ENCODE measurements at places on chromosomes 13 and 19. TPM values are rescaled to one million over a fixed set of nuclear protein-coding genes. Genes with fewer than 3 reads are reported as not detected.

DNA sequence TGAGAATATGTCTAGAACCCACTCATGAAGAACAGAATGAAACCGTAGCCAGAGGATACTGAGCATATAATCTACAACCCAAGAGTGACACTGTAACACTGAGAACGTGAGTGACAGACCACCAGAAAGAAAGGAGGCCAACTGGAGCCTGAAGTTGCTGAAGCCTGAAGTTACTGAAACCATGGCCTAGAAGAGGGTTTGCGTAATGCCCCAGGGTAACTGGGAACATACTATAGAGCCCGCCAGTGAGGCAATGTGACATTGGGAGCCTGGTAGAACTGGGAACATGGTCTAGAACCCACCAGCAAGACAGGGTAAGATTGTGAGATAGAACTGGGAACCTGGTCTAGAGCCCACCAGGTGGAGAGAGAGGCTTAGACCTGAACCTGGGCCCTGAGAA lies 15.5 kb upstream of the TNFSF14 start:
- no peak for DNase-seq
- peaks cover 10% of the 10 kb centered on the region for H3K4me1 ChIP-seq
- H3K4me3 ChIP-seq, result no peak overlapping the region

The SLC25A41 gene
- total RNA-seq, result not detected

DNA sequence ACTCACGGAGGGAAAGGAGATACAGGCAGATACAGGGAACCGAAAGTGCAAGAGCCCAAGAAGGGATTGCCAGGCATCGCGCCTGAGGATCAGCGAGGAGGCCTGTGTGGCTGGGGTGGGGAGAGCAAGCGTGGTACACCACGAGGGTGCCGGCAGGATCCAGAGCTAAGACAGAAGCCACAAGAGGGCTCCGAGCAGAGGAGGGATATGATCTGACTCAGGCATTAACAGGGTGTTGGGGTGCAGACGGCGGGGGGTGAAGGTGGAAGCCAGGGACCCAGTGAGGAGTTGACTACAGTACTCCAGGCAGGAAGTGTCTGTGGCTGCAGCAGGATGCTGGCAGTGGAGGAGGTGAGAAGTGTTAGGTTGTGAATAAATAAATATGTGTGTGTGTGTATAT lies 5.4 kb upstream of the PPP1R37 start:
- peak overlapping the region; percentile 92 for H3K27ac ChIP-seq
- peak overlapping the region; percentile 48 for H3K4me3 ChIP-seq
- peaks cover 39% of the 10 kb centered on the region for H3K36me3 ChIP-seq
- H3K4me1 ChIP-seq, result peaks cover 31% of the 10 kb centered on the region
- DNase-seq, result peak; percentile 77

DNA sequence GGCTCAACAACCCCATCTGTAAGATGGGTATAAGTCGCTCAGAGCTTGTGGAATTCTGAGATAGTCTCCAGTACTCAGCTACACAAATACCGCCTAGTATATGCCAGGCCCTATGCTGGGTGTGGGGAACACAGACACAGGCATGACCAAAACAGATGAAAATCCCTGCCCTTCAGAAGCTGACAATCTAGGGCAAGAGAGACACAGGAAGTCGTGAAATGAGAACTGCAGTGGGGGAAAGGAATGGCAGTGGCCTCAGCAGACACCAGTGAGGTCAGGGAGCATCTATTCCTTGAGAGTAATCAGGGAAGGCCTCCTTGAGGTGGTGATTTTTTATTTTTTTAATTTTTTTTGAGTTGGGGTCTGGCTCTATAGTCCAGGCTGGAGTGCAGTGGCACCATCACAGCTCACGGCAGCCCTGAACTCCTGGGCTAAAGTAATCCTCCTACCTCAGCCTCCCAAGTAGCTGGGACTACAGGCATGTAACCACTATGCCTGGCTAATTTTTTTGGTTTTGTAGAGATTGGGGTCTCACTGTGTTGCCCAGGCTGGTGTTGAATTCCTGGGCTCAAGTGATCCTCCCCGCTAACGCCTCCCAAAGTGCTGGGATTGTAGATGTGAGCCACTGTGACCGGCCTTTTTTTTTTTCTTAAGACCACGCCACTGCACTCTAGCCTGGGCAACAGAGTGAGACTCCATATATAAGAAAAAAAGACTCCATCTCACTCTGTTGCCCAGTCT lies 3.2 kb downstream of the TMIGD2 start:
- no peaks in the 10 kb centered on the region for H3K27me3 ChIP-seq
- peak overlapping the region; percentile 55 for H3K27ac ChIP-seq
- H3K4me3 ChIP-seq, result no peak overlapping the region
- DNase-seq, result no peak
- peaks cover 35% of the 10 kb centered on the region for H3K4me1 ChIP-seq

DNA sequence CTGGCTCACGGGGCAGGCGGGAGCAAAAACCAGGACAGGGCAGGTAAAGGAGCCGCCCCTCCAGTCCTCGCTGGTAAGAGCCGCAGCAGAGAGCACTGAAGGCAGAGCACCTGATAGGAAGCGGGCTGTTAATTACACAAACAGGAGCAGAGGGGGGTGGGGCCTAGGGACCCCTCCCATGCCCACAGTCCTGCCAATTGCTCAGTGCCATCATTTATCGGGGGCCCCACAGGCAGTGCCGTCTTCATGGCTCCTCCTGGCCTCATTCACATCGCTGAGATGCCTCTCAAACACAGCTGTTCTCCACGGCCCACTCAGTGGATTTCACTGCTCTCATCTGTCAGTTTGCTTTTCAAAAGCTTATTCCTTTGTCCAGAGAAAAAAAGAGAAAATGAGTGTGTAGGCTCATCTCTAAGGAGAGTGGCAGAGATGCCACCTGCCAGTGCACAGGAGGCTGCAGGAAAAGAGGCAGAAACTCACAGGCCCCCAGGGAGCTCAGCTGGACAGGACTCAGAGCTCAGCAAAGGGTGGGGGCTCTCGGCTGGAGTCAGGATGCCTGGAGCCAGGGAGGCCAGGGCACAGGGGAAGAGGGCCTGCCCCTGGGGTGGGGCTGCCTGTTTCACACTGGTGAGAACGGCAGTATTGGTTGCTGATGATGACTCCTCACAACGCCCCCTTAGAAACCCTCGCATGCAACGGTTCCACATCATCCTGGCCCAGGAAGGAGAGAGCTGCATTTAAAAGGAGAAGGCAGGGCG lies 174.6 kb downstream of the COL4A1 start:
- no peak for DNase-seq
- H3K27ac ChIP-seq, result no peak overlapping the region
- no peaks in the 10 kb centered on the region for H3K36me3 ChIP-seq
- no peak overlapping the region for H3K4me3 ChIP-seq

The PRR36 gene
- 0.20 TPM for total RNA-seq

GRCh38 chr13:64925727-64926126 lies 2304.4 kb downstream of the PCDH9 start:
- H3K27me3 ChIP-seq, result no peaks in the 10 kb centered on the region
- H3K36me3 ChIP-seq, result no peaks in the 10 kb centered on the region
- H3K27ac ChIP-seq, result no peak overlapping the region
- no peak overlapping the region for H3K4me3 ChIP-seq
- H3K4me1 ChIP-seq, result no peaks in the 10 kb centered on the region

GRCh38 chr19:51789061-51789795 lies 5.7 kb upstream of the FPR3 start:
- no peak overlapping the region for H3K27ac ChIP-seq
- no peaks in the 10 kb centered on the region for H3K4me1 ChIP-seq
- no peak overlapping the region for H3K4me3 ChIP-seq
- no peaks in the 10 kb centered on the region for H3K36me3 ChIP-seq

DNA sequence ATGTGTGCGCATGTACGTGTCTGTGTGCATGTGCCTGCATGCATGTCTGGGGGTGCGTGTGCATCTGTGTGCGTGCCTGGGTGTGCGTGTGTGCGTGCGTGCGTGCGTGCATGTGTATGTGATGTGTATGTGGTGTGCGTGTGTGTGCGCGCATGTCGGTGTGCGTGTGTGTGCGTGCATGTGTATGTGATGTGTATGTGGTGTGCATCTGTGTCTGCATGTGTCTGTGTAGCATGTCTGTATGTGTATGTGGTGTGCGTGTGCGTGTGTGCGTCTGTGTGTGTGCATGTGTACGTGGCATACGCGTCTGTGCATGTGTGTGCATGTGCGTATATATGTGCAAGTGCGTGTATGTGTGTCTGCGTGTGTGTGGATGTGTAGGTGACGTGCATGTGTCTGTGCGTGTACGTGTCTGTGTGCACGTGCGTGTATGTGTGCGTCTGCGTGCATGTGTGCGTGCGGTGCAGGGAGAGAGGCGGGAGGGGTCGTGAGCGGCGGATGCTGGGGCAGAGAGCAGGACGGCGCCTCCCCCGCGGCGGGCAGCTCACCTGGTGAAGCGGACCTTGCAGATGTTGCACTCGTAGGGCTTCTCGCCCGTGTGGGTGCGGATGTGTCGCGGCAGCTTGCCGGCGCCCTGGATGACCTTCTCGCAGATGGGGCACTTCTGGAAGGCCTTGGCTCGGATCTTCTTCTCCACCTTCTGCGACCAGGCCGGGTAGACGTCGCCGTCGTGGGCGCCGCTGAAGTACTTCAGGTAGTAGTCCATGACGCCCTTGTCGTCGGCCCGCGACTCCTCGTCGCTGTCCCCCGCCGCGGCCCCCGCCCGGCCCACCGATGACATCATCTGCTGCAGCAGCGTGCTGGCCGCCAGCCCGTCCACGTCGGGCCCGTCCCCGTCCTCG lies 13.0 kb downstream of the ZBTB7A start:
- peak overlapping the region; percentile 65 for H3K27ac ChIP-seq
- peaks cover 49% of the 10 kb centered on the region for H3K4me1 ChIP-seq
- no peak overlapping the region for H3K4me3 ChIP-seq
- DNase-seq, result no peak
- no peaks in the 10 kb centered on the region for H3K27me3 ChIP-seq

GRCh38 chr13:97142452-97142851 lies 79.7 kb upstream of the MBNL2 start:
- H3K27me3 ChIP-seq, result peaks cover 12% of the 10 kb centered on the region
- no peak overlapping the region for H3K4me3 ChIP-seq
- no peak for DNase-seq

- H3K4me3 ChIP-seq, result no peak overlapping the region
- no peaks in the 10 kb centered on the region for H3K27me3 ChIP-seq
These were observed 269.5 kb upstream of the HTR2A start for GRCh38 chr13:47166336-47166735.

The NKPD1 gene
- total RNA-seq, result 0.16 TPM

The ZGLP1 gene
- 3.2 TPM for total RNA-seq

GRCh38 chr19:33641956-33642498 lies 20.3 kb downstream of the CHST8 start:
- no peak for DNase-seq
- H3K36me3 ChIP-seq, result no peaks in the 10 kb centered on the region
- H3K27me3 ChIP-seq, result peaks cover 10% of the 10 kb centered on the region

- H3K27ac ChIP-seq, result peak within 1 kb of the TSS; percentile 95
- H3K36me3 ChIP-seq, result peaks cover 51% of the 10 kb centered on the region
- DNase-seq, result peak; percentile 88
- peak within 1 kb of the TSS; percentile 94 for H3K4me3 ChIP-seq
- peaks cover 46% of the 10 kb centered on the region for H3K4me1 ChIP-seq
These were observed at the start of gene EEF2 for GRCh38 chr19:3984908-3985642. Gene EEF2, minus strand, starts transcription at chr19:3985463. Its CDS starts 83 bp downstream, at chr19:3985380.

- peaks cover 5% of the 10 kb centered on the region for H3K4me1 ChIP-seq
- no peak for DNase-seq
- H3K27me3 ChIP-seq, result peaks cover 65% of the 10 kb centered on the region
- H3K4me3 ChIP-seq, result peak overlapping the region; percentile 12
These were observed 9.1 kb downstream of the CDX2 start for GRCh38 chr13:27959976-27960361.

DNA sequence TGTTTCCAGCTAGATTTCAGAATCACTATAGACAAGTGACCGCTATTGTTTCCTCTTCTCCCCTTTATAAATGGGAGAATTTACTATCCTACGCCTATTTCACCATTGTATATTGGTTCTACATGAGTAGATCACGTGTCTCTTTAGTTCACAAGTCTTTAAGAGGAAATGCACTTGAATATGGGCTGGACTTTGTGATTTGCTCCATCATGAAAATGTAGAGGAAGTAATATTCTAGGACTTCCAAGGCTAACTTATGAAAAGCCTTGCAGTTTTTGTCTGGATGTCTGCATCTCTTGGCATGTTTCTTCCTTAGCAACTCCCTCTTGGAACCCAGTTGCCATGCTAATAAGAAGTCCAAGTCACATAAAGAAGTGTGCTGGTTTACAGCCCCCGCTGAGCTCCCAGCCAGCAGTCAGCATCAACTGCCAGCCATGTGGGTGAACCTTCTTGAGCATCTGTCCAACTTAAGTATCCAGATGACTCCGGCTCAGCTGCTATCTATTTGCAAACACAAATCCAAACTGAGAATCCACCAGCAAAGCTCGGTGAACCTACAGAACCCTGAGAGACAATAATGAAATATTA lies 4.8 kb upstream of the FBXL3 start:
- no peak overlapping the region for H3K4me3 ChIP-seq
- no peaks in the 10 kb centered on the region for H3K36me3 ChIP-seq
- peaks cover 24% of the 10 kb centered on the region for H3K4me1 ChIP-seq
- H3K27ac ChIP-seq, result no peak overlapping the region
- DNase-seq, result no peak

DNA sequence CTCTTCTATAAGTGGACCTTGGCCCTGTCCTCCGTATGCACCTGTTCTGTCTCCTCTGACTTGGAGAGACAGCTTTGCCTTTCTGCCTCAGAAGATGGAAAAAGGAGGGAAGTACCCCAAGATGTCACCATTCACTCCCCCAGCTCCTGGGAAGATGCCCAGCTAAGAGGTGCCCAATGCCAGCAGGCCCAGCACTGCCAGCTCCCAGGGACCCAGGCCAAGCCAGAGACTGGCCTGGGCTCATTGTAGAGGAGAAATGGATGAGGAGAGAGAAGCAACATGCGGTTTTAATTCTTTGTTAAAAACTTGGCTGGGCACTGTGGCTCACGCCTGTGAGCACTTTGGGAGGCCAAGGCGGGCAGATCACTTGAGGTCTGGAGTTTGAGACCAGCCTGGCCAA lies 111.5 kb upstream of the ZNF507 start:
- no peaks in the 10 kb centered on the region for H3K27me3 ChIP-seq
- H3K36me3 ChIP-seq, result no peaks in the 10 kb centered on the region
- H3K4me3 ChIP-seq, result no peak overlapping the region

GRCh38 chr13:112000888-112001287 lies 66.1 kb upstream of the SOX1 start:
- H3K27ac ChIP-seq, result no peak overlapping the region
- no peaks in the 10 kb centered on the region for H3K4me1 ChIP-seq
- DNase-seq, result no peak
- no peak overlapping the region for H3K4me3 ChIP-seq
- peaks cover 10% of the 10 kb centered on the region for H3K27me3 ChIP-seq
- no peaks in the 10 kb centered on the region for H3K36me3 ChIP-seq

Data from activated CD8-positive, alpha-beta T cell treated with anti-CD3 and anti-CD28 coated beads for 36 hours (primary cell).